ENCODE measurements at places on chromosomes 12 and 14.

- no peak for DNase-seq
These were observed 22.3 kb downstream of the SYT1 start for GRCh38 chr12:78886719-78887407.

DNA sequence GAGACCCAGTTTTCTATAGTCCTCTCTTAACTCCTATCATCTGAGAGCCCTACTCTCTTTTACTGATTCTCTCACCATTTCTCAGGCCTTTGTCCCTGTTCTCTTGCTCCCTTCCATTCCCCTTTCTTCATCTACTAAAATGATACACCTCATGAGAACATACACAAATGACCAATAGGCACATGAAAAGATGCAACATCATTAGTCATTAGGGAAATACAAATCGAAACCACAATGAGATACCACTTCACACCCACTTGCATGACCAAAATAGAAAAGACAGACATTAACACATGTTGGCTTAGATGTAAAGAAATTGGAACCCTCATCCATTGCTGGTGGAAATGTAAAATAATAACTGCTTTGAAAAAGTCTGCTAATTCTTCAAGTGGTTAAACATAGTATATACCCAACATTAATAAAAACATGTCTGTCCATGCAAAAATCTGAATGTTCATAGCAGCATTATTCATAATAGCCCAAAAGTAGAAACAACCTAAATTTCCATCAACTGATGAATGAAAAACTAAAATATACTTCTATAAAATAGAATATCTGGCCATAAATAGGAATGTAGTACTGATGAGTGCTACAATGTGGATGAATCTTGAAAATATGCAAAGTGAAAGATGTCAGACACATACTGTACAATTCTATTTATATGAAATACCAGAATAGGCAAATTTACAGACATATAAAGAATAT is 66.0 kb downstream of the DENND5B start:
- no peak for DNase-seq

- no peak for DNase-seq
These were observed 67.0 kb upstream of the CCDC198 start for GRCh38 chr14:57560681-57561080.

GRCh38 chr12:77925536-77926108 is 94.9 kb downstream of the NAV3 start:
- no peak for DNase-seq

DNA sequence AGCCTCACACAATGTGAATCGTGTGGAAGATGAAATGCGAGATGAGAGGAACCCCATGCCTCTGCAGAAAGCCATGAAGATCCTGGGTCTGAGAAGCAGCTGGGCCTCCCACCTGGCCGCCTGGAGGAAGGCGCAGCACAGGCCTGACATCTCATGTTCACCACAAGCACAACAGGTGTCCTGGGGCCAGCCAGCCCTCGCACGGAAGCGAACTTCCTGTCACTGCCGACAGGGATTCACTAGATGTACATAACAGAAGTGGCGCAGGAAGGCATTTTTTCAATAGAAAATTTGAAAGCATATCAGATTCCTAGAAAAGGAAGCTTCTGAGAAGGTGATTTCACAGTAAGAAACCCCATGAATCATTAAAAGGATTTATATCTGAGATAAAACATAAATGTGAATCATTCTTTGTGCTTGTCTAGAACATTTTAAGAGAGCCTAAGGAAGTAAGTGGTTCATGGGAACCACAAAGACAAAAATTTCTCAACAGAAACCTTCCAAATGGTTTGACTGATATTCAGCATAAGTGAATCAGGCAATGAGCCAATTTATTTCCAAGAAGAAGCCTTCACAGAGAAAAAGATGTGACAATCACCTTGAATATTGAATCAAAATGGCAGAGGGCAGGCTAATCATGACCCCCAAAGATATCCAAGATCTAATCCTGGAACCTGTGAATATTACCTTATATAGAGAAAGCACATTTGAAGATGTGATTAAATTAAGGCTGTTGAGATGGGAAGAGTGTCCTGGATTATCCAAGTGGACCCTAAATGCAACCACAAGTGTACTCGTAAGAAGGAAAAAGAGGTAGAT is 311.9 kb downstream of the DUSP6 start:
- peak; percentile 77 for DNase-seq

- no peak for DNase-seq
These were observed 59.9 kb downstream of the DICER1 start for GRCh38 chr14:95097385-95097784.

DNA sequence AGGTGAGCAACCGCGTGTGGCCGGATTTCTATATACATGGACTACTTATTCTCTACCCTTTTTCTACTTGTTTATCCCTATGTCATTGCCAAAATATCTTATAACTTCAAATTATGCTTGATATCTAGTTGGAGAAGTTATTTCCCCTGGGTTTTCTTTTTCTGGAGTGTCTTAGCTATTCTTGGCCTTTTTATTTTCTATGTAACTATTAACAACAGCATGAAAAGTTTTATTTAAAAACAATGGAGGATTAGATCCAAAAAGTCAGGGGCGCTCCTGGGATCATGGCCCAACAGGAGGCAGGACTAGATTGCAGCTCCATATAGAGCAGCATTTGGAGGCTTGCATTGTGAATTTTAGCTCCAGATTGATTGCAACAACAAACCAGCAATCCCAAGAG is 8.6 kb upstream of the STRAP start:
- no peak for DNase-seq

- DNase-seq = no peak
These were observed 1918.0 kb upstream of the FLRT2 start for GRCh38 chr14:83611906-83612390.

DNA sequence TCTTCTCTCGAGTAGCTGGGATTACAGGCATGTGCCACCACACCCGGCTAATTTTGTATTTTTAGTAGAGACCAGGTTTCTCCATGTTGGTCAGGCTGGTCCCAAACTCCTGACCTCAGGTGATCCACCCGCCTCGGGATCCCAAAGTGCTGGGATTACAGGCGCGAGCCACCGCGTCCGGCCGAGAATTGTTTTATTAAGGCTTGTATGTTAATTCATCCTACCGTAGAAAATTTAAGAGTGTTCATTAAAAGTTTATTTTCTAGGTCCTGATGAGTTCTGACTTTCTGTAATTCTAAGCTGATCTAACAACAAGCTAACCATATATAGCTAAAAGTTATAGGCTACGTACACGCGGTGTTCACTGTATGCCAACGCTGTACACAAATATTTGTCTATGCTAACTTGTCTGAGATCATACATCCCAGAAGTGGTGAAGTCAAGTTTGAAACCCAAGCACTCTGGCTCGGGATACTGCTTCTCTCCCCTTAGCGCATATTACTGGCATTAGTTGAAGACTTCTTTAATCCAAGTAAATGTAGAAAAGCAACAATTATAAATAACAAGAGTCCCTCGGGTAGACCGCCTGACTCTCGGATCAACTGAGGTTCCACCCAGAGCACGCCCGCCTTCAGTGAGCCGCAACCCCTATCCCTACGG is 570 bp upstream of the MRPS35 start:
- DNase-seq = no peak

- no peak for DNase-seq
These were observed 36.6 kb downstream of the MNAT1 start for GRCh38 chr14:60771117-60771516.

- no peak for DNase-seq
These were observed 768 bp downstream of the METTL25 start for GRCh38 chr12:82359115-82359478.

- no peak for DNase-seq
These were observed 343.9 kb downstream of the LRFN5 start for GRCh38 chr14:41950428-41951151.

DNA sequence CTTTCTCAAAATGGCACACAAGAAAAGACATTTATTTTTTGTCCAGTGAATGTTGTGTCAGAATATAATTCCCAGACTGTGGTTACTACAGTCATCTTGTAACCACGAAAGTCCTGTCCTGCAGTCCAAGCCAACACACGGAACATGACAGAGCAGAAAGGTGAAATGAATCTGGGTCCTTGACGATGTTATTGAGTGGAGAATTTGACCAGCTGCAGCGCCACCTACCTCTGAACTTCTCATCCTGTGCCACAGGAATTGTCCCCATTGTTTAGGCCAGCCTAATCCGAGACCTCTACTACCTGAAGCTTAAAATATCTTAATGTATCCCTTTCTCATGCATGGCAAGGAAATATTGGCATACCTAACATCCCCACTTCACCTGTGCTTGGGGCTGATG is 64.1 kb upstream of the OTX2 start:
- DNase-seq = no peak

GRCh38 chr12:24198070-24198469 is 248.6 kb upstream of the SOX5 start:
- no peak for DNase-seq

- DNase-seq = no peak
These were observed 165.3 kb upstream of the RASSF8 start for GRCh38 chr12:25793196-25793595.

DNA sequence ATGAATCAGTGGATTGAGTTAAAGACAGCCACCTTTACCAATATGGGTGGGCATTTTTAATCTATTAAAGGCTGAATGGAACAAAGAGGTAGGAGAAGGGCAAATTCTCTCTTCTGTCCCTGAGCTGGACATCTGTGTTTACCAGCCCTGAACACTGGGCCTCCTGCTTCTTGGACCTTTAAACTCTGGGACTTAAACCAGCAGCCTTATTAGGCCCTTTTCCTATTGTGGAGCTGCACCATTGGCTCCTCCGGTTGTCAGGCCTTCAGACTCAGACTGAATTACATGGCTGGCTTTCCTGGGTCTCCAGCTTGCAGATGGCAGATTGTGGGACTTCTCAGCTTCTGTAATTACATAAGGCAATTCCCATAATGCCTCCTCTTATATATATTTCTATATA is 6.4 kb downstream of the SERPINA6 start:
- no peak for DNase-seq

DNA sequence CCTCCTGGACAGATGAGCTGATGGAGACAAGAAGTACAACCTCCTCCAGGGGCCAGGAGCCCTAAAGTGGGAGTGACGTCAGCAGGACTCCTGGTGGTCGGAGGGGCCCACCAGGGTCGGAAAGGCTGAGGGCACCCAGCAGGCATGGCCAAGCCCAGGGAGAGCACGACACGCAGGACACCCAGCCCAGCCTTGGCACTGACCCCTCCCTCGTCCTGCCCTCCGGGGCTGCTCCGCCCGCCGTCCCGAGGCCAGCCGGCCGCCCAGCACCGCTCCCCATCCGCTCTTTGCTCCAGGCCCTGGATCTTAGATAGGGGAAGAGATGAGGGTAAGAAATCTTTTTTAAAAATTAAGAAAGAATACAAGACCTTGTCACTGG is 14.4 kb upstream of the RPLP0 start:
- DNase-seq = no peak

DNA sequence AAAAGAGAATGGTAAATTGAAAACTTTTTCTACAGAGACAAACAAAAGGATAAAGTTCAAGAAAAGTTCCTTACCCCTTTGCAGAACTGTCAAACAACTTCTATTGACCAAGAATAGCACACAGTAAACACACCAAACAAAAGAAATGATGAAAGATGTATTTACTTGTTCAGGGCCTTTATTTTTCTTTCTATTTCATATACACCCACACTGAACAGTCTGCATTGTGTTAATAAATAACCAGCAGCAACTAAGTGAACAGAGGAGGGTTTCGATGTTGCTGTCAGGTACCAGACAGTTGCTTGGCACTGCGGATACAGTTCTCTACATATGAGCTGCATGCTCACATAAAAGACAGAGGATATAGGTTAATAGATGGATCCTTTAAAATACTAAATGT is 122.1 kb downstream of the SOX5 start:
- no peak for DNase-seq

DNA sequence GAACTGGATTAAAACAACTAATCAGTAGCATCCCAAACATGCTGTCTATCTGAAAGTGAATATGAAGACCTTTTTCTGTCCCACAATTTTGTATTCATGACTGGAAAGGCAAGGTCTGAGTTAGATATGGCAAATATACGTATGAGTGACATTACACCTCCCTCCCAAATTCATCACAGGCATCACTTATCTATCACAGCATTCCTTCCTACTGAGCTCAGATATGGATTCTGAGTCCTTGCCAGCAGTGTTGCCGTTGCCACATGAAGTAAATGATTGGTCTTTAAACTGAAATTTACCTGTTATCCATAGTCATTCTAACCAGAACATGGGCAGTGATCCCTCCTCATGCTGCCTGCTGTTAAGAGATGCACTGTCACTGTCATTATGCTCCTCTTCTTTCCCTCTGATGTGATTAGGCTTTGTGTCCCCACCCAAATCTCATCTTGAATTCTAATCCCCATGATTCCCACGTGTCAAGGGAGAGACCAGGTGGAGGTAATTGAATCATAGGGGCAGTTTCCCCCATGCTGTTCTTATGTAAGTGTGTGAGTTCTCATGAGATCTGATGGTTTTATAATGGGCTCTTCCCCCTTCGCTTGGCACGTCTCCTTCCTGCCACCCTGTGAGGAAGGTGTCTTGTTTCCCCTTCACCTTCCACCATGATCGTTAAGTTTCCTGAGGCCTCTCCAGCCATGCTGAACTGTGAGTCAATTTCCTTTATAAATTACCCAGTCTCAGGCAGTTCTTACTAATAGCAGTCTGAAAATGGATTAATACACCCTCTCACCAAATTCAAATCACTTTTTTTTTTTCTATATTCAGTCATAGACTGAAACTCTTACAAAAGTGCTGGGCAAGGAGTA is 288.4 kb downstream of the NUAK1 start:
- DNase-seq = no peak

DNA sequence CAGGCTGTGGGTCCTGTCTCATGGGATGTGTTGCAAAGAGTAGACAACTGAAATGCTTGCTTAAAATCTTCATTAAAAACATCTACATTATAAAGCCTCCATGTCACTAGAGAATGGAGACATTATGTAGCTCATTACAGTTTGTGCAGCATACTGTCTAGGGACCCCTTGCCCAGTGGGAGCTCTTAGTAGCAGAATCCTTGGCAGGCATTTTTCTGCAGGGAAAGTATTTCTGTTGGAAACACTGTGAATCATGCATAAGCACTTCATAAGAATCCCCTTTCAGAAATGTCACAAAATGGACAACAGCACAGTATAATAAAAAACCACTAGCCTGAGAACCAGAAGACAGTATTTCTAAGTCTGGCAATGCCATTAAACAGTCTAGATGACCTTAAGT is 174.3 kb downstream of the MGAT4C start:
- DNase-seq = no peak

GRCh38 chr14:33653308-33653695 is 297.6 kb downstream of the EGLN3 start:
- DNase-seq = no peak

- DNase-seq = no peak
These were observed 33.6 kb upstream of the TMX1 start for GRCh38 chr14:51206462-51206861.

DNA sequence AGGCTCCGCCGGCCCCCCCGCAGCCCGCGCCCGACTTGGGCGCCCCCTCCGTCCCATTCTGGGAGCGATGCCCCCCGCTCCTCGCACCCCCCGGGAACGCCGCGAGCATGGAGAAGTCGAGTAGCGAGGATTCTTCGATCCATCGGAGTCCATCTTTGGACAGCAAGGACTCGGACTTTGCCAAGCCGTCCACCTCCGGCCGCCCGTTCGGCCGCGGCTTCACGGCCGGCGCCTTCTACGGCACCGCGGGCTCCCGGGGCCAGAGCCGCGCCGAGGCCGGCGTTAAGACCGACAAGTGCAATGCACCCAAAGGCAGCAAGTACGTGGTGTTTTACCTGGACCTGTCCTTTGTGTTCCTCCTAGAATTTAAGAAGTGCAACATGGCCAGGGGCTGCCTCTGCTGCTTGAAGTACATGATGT is 123.6 kb downstream of the TSPAN9 start:
- DNase-seq = no peak

GRCh38 chr14:94009767-94010166 is 12.7 kb downstream of the CCDC197 start:
- DNase-seq = no peak

- no peak for DNase-seq
These were observed 98.2 kb downstream of the DICER1 start for GRCh38 chr14:95059126-95059525.

Measured in activated T-cell treated with anti-CD3 and anti-CD28 coated beads for 24 hours (primary cell).